ENCODE measurements at places on chromosomes 1 and 21.

- DNase-seq = no peak
Measured at GRCh38 chr1:181987334-181987895, 74.1 kb downstream of the ZNF648 start.

DNA sequence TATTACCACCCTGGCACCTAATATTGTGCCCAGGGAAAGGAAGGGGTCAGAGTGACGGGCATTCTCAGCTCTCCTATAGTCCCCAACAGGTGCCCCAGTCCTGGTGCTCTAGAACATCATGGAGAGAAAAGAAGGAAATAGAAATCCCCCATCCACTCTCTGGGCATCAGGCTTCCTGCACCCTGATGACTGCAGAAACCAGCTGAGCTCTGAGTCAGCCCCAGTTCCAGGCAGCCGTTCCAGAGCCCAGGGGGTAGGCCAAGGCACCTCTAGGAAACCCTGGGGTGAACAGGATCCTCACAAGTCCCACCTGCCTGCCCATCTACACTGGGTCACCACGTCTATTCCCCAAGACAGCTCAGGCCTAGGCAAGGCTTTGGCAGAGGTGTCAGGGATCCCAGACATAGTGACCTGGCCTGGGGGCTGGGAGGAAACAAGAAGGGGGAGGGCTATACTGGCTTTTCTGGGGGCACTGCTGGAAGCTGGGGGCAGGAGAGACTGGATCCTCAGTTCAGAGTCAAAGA lies 709 bp downstream of the NECTIN4 start:
- DNase-seq = no peak

DNA sequence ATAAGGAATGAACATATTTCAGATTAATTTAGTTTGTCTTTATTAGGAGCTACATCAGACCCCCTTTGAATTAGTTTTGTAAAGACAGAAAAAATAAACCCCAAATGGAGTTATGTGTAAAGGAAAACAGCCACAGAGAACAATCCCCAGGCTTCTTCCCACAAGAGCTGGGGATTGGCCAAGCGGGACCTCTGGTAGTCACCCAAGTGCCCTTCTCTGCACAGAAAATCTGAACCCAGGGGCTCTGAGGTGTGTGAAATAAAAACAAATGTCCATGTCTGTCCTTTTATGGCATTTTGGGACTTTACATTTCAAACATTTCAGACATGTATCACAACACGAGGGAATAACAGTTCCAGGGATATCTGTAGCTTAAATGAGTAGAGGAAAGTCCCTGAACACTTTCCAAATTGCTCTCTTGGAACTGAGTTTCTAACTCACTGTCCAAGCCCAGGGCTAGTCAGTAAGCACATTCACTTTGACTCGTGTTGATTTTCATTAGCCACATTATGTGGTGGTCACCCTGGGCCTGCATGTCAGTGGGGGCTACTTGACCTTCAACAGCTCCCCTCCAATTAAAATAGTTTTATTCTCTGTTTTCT lies 22.5 kb downstream of the DPT start:
- DNase-seq = no peak

DNA sequence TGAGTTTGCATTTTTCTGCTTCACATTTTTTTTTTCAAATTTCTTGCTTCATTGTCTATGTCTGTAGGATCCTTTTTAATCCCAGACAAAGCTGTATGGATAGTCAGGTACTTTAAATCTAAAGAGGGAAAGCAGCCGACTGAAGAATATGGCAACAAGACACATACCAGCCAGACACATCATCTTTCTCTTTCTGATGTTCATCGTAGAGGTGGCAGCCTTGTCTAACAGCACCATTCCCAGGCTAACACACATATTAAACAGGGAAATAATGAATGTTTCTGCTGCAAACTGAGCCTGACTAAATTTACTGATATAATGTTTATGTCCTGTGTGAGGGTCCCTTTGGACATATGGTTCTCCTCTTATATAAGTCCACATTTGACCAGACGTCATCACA lies 3.7 kb upstream of the TEKT2 start:
- DNase-seq = no peak

GRCh38 chr21:41707231-41707959 lies 59.5 kb downstream of the RIPK4 start:
- DNase-seq = no peak

GRCh38 chr1:24786191-24786590 lies 40.9 kb downstream of the CLIC4 start:
- DNase-seq = no peak

DNA sequence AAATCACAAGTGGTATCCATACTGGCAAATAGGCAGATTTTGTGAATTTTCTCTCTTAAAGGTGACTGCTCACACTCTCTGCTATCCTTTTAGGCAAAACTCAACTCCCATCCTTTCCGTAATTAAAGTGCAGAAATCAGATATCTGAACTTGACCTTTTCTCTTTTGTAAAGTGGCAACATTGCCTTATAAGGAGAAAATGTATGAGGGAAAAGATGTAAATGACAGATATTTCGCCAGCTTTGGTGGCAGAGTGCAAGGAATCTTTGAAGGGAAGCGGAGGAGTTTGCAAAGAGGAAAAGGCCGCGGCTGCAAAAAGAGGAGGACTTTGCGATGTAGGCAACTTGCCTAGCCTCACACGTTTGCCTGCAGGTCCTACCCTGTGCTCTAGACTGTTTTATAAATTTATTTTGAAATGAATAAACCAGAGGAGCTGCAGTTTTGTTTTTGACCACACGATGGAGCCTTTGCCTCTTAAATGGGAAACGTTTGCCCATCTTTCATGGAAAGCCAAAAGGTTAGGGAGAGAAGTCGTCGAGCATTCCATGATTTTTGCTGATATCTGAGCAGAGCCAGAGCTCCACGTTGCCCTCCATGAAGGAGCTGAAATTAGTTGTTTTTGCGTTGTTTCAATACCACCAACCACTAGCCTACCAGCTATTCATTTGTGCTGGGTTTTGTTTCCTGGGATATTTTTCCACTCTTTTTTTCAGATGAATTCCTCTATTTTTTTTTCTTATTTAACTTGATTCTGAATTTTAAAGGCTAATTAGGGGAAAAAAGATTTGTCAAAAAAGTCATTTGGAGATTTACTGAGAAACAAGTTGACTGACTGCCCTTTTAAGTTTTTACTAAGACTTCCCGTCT lies 242.3 kb downstream of the LMX1A start:
- DNase-seq = no peak

DNA sequence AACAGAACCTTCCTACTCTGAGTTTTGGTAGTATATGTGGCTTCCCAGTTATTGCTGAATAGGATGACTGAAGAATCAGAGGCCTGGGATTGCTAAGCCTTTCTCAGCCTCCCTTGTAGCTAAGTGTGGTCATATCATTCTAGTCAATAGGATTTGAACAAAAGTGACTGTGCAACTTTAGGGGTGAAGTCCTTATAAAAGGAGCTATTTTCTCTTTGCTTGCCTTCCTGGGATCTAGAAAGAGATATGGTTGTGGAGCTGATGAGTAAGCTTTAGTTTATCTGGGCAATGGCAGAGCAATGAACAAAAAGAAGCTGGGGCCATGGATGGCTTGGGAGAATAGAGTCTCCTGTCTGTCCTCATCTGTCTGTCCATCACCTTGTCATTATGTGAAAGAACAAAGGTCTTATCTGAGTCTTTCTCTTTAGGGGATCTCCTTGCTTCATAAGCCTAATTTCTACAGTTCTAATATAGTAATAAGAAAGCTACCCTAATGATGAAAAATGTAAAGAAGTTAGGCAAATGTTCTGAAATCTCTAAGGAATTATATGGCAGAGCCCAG lies 91.5 kb downstream of the TENT5C start:
- DNase-seq = no peak

- no peak for DNase-seq
Measured at GRCh38 chr1:55938376-55938850, 641.0 kb downstream of the PLPP3 start.

DNA sequence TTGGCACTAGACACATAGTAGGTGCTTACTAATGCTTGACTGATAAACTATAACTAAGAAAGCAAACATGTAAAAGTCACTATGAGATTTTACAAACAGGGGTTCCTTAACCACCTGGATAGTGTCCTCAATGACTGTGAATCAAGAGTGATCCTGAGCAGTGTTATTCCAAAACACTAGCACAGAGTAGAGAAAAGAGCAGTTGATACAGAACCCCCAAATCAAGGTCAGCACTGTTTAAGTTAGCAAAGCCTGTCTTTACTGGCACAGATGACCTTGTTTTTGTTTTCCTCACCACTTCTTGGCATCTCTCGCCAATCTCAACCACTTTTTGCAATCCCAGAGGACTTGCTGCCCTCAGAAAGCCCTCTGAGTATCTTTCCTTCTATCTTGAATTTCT lies 50.7 kb downstream of the BCL9 start:
- DNase-seq = no peak

GRCh38 chr1:210523830-210524229 lies 195.1 kb downstream of the HHAT start:
- DNase-seq = no peak

GRCh38 chr1:232319518-232320210 lies 310.3 kb downstream of the SIPA1L2 start:
- DNase-seq = no peak

DNA sequence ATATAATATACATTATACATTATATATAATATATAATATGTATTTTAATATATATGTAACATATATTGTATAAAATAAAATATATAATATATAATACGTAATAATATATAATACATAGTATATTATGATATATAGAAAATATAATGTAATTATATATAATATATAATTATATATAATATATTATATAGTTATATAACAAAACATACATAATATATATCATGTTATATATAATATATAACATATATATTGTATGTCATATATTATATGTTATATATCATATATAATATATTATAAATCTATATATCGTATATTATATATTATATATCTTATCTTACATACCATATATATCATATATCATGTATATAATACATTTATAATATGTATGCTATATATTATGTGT lies 248.2 kb upstream of the TPTE start:
- DNase-seq = no peak

DNA sequence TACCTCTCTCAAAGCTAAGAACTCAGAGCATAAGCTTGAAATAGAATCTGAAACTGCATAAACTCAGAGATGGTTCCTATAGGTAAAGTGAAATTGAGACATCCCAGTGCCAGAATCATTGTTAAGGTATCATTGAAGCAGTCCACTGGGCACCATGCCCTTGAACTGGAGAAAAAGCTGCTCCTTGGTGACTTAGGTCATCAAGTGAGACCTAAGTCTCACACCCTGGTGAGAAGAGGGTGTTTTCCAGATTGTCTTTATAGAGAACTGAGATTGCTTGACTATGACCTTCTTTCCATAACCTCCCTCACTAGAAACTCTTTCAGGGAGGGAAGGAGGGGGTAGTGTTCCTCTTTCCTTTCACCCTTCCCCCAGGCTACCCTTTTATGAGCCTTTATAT lies 9.4 kb upstream of the ATP6V1G3 start:
- DNase-seq = no peak

- no peak for DNase-seq
Measured at GRCh38 chr1:65728504-65728903, 64.2 kb upstream of the PDE4B start.

GRCh38 chr21:45470087-45470515 lies 65.1 kb downstream of the COL18A1 start:
- no peak for DNase-seq

DNA sequence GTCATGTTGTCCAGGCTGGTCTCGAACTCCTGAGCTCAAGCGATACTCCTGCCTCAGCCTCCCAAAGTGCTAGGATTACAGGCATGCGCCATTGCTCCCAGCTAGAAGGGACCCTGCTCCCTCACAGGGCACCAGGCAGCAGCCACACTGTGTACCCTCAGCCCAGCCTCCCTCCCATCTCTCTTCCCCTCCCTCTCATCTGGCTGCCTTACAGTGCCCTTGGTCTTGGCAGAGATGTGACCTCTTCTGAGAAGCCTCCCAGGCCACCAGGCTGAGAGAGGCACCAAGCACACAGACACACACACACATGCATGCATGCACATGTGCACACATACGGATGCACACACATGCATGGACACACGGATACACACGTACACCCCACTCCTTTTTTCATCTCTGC lies 25.0 kb downstream of the EPHA2 start:
- DNase-seq = no peak

- DNase-seq = no peak
Measured at GRCh38 chr1:205954819-205955404, 11.7 kb upstream of the SLC26A9 start.

GRCh38 chr21:35046880-35047229 lies 2.2 kb downstream of the RUNX1 start:
- DNase-seq = no peak

DNA sequence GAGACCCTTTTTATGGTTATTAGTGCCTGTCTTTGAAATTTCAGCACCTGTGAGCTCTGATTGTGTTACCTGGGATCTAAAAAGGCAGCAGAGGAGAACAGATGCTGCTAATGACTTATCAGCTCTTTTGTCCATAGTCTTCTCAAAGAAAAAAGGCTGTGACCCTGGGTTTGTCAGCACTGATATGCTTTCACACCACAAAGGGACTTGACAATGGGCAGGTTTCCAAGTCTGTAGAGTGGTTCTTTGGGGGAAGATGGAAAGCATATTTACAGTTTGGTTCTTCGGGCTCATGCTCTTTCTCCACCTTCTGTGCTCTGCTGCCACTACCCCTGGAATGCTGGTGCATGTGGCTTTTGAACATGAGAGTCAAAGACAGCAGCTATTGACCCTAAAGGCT lies 32.0 kb downstream of the DNAJC6 start:
- no peak for DNase-seq

DNA sequence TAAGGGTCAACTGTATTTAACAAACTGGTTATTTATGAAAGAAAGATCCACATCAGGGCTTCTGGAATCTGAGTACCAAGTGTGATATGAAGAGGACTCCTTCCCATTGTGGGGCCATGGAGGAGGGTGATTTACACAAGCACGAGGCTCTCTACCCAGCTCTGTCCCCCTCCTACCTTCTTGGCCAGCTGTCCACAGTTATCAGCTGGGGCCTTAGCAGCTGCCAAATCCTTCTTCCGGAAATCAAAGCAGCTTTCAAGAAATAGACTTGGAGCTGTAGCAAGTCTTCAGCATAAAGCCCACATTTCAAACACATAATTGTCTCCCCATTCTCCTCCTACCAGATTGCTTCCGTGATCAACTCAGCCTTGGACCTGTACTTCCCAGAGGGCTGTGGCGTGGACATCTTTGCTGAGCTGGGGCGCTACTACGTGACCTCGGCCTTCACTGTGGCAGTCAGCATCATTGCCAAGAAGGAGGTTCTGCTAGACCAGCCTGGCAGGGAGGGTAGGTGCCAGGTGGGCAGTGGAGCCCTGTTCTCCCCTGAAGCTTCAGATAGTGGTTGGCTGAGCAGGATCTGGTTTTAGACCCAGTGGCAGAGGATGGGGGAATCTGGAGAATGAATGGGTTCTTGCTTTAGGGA lies 15.5 kb downstream of the AZIN2 start:
- DNase-seq = no peak

Measured in activated CD4-positive, alpha-beta T cell treated with anti-CD3 and anti-CD28 coated beads, Interleukin-2, amount 50 U/mL, for 4 hours (primary cell).